ENCODE measurements at places on chromosomes 5 and 9.

DNA sequence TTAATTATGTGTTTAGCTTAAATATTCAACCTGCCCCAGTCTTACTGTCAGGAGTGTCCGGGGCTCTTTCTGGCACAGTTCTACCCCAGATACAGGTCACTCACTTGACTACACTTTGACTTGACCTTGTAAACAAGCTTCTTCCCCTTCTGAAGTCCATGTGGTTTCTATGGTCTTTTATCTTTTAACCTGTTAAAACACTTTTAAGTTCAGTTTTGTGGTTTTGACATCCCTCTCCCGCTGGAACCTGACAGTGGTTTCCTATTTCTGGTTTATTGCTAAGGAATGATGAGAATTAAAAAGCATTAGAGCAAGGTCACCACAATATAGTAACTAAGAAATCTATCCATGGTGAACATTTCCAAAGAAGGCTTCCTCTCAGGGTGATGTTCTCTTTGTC is 300.1 kb downstream of the TMEM167A start:
- no peak for DNase-seq

GRCh38 chr5:95822542-95823181 is at the start of gene GLRX:
GLRX (minus strand) TSS chr5:95822726; CDS start chr5:95822662, 64 bp downstream.
- peak; percentile 40 for DNase-seq

- DNase-seq: no peak
Observed at GRCh38 chr5:108940506-108940905, 192.8 kb downstream of the FER start.

DNA sequence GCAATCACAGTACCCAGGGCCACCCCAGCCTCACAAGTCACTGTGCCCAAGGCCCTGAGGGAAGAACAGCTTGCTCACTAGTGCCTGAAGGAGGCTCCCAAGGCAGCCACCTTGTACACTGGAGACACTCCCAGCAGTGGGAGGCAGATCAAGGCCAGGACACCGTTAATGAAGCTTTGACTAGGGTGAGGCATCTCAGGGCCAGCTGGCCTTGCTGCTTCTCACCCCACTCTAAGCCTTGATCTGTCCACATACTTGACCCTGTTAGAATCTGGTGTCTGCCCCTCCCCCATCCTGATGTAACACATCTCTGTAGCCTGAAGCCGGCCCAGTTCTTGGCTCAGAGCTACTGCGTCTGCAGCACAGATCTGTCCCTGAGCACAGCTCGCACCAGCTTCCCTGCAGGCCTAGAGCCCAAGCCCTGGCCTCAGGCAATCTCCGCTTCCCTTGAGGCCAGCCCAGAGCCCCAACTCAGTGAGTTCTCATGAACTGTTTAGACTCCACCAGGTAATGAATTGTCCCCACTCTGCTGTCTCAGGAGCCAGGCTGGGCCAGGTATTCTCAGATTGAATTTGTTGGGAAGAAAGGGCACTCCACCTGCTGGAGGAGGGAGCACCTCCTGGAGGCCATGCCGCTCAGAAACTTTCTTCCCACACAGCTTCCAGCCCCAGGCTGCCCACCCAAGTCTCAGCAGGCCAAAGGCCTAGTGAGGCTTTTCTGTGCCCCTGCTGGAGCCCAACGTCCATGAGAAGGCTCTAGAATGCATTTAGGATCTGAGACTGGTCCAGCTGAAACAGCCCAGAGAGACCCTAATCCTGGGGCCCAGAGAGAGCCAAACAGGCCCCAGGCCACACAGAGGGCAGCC is 13.4 kb upstream of the JADE2 start:
- no peak for DNase-seq

DNA sequence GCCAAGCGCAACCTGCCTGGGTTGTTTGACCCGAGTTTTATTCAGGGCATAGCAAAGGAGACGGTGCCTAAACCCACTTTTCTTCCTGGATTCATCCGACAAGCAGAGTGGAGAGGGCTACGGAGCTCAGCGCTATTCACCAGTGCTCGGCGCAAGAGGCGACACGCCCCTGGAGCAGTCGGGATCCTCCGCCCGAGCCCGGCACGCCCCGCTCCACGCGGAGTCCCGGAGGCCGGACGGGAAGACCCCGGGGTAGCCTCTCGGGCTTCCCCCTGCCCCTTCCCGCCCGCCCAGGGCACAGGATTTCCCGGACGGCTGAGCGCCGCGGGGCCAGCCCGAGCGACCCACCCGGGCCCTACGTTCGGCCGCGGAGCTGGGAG is 427 bp downstream of the SERINC5 start:
- DNase-seq: no peak

- DNase-seq: no peak
Observed at GRCh38 chr5:96049398-96050272, 88.0 kb upstream of the ELL2 start.

- DNase-seq: no peak
Observed at GRCh38 chr5:142925795-142926194, 155.6 kb downstream of the ARHGAP26 start.

- DNase-seq: no peak
Observed at GRCh38 chr5:42886635-42887034, 74.9 kb upstream of the SELENOP start.

- DNase-seq: no peak
Observed at GRCh38 chr5:94849821-94850736, 231.6 kb downstream of the SLF1 start.

- DNase-seq: no peak
Observed at GRCh38 chr9:78103971-78104433, 72.4 kb upstream of the GNAQ start.

DNA sequence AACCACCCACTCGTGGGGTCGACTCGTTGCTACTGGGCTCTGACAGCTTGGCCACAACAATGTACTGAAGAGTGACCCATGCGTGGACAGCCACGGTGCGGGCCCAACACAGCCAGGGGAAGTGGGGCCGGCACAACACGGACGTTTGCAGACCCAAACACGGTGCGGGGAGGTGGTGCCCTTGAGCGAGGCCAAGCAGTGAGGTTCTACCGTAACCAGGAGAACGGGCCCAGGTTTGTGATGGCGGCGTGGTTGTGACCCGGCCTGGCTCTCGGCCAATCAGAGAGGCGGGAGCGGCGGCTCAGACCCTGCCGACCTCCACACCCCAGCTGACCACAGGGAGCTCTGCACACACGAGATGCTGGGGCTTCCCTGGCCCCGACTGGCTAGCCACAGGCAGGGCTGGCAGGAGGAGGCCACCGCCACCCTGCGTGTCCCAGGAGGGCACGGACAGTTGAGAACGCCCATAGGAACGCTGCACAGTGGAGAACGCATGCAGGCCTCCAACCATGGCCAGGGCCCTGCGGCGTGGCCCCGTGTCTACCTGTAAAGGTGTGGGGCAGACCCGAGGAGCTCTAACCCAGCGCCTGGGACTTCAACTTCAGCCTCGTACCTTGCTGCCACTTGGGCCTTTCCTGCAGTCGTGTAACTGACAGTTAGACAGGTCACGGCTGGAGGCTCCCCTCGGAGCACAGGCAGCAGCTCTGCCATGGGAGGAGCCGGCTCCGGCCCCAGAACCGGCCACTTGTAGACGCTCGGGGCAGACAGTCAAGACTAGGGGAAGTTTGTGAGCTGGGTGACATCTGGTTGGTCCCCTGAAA is 13.7 kb downstream of the BRD3 start:
- no peak for DNase-seq

GRCh38 chr9:8365029-8365428 is 565.5 kb upstream of the DMAC1 start:
- no peak for DNase-seq

DNA sequence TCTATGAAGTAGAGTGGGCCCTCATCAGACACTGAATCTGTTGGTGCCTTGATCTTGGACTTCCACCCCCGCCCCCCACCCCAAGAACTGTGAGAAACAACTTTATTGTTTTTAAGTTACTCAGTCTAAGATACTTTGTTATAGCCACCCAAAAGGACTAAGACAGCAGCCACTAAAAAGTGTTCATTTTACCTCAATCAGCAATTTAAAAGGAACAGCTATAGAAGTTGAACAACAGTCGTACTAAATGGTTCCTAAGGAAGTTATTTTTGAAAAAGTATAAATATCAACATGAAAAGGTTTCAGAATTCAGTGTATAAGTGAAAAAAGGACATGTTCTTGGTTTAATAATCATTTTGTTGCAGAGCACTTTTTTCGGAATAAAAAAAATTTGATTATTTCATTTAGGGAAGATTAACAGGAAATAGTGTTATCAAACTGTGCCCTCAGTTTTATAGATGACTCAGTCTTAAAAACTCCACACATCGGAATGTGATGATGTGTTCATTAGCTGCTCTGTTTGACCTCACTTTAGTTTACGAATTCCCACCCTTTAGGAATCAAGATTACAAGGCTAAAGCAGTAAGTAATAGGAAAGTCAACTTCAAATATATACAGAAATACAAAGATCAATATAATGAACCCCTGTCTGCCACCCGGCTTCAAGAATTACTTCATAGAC is 71.2 kb downstream of the MTAP start:
- no peak for DNase-seq

- DNase-seq: no peak
Observed at GRCh38 chr9:20417373-20418080, 204.8 kb downstream of the MLLT3 start.

DNA sequence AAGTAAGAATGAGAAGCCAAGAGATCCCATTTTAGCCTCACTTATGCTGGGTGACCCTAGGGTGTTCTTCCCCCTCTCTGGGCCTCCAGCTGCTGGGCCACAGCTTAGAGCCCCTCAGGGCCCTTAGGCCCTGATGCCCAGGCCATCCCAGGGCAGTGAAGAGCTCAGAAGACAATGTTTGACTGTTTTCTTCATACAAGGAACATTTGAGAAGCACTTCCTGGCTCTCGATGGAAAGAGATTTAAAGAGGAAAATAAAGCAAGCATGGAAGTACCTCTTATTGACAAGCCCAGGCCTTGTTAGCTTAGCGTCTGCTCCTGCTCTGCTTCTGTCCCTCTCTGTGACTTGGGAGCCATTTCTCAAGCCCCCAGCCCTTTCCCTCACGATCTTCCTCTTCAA is 165.9 kb upstream of the SMIM23 start:
- DNase-seq: no peak

DNA sequence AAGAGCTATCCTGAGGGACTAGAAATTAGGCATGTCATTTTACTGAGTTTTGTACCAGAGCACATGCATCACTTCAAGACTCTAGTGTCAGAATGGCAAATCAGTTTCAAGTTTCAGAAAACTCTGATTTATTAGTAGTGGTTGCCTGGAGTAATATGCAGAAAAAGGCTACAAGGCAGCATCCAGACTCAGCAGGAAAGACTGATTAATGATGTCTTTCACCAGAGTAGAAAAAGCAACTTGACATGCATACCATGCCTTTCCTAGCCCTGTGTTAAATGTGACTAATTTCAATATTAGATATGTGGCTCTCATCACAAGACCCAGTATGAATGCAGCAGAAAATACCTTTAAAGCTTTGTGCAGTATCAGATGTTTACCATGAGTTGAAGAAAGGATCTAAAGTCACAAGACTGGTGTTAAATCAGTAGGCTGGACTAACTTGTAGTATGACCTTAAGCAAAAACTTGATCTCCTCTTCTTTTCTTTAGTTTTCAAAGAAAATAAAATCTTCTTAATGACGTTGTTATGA is 1251.2 kb upstream of the C9orf72 start:
- no peak for DNase-seq

DNA sequence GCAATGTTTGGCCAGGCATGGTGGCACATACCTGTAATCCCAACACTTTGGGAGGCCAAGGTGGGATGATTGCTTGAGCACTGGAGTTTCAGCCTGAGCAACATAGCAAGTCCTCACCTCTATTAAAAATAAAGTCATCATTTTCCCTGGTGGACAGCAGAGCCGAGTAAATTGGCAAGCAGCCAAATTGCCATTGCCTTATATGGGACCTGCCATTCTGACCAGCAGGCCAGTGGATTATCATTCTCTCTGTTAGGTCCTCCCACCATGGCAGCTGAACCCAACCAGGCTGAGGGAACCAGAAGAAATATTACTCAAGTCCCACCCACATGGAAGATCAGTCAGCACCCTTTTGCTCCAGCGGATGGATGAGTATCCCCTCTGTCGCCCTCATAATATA is 1829.9 kb downstream of the EFNA5 start:
- no peak for DNase-seq

GRCh38 chr5:74685979-74686631 is 1.1 kb downstream of the HEXB start:
- DNase-seq: no peak

GRCh38 chr9:91193087-91193657 is 168.5 kb downstream of the AUH start:
- peak; percentile 43 for DNase-seq

DNA sequence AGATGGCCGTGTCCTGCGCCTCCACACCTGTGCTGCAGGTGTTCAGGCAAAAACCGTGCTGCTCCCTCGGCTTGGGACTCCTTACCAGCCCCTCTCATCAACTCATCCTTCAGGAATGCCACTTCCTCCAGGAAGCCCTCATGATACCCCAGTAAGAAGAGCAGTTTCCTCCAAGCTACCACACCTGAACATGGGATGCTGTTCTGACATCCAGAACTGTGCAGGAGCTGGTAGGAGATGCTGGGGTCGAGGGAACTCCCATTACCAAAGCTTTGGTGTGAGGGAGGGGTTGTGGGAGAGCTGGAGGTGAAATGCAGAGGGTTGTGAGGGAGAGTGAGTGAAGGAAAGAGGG is 18.9 kb downstream of the CARD19 start:
- DNase-seq: no peak

DNA sequence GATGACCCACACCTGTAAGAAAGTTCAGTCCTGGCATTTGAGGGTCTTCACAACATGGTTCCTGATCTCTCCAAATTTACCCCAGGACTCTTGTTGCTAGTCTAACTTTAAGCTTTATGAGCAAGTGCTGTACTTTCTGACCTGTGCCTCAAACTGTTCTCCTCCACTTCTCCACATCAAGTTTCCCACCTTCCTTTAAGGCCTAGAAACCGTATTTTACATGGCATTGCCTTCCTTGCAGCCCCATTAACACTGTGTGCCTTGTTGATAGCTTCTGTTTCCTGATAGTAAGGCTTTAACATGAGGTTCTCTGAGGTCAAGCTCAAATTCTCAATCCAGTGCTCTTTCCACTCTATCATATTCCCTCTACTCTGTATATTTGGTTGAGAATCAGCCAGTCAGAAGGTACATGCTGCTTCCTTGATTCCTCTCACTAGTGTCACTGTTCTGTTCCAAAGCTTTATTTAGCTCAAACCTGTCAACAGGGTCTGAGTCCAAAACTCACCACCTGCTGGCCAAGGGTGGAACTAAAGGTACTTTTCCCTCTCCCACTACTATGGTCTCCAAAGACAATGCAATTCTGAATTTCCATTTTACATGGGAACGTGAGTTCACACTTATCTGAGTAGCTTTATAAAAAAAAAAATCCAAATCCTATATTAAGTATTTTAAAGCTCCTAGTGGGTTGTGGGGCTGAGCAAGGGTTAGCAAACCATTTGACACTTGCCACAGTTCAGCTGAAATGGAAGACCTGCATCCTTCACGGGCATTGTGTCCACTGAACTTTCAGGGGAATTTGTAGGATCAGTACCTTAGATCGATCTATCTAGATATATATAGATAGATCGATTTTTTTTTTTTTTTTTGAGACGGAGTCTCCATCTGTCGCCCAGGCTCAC is 21.1 kb downstream of the VCP start:
- DNase-seq: peak; percentile 37
